ENCODE measurements at places on chromosomes 12 and 14. TPM values are rescaled to one million over a fixed set of nuclear protein-coding genes. Genes with fewer than 3 reads are reported as not detected.

DNA sequence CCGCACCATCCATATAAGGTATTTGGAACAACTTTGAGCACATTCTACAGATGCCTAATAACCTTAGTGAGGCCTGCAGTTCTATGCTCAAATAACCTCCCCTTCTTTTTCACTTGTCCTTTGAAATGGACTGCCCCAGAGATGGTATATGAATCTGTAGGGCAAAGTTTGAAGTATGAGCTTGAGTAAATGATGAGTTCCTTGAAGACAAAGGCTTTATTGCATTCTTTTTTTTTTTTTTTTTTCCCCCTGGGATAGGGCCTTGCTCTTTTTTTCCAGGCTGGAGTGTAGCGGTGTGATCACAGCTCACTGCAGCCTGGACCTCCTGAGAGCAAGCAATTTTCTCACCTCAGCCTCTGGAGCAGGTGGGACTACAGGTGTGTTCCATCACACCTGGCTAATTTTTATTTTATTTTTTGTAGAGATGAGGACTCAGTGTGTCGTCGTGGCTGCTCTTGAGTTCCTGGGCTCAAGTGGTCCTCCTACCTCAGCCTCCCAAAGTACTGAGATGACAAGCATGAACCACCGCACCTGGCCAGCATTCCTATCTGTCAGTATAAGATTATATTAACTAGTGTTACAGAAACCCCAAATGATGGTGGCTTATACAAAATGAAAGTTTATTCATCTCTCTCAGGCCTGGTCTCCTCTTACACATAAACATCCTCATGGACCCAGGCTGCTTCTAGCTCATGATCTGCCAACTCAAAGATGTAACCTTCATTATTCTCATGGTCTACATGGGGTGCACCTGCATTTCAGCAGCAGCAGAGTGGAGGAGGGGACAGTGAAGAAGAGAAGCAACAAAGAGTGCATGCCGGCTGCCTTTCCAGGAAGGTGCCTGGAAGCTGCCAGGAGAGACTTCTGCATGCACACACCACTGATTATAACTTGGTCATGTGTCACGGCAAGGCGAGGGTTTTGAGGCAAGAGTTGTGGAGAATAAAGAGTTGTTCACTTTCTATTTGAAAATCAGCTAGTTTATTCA is 101.4 kb downstream of the DUSP16 start:
- no peak for DNase-seq

Gene ZNF10
- 16.8 TPM for total RNA-seq

Gene HVCN1
- total RNA-seq, result 10.7 TPM

DNA sequence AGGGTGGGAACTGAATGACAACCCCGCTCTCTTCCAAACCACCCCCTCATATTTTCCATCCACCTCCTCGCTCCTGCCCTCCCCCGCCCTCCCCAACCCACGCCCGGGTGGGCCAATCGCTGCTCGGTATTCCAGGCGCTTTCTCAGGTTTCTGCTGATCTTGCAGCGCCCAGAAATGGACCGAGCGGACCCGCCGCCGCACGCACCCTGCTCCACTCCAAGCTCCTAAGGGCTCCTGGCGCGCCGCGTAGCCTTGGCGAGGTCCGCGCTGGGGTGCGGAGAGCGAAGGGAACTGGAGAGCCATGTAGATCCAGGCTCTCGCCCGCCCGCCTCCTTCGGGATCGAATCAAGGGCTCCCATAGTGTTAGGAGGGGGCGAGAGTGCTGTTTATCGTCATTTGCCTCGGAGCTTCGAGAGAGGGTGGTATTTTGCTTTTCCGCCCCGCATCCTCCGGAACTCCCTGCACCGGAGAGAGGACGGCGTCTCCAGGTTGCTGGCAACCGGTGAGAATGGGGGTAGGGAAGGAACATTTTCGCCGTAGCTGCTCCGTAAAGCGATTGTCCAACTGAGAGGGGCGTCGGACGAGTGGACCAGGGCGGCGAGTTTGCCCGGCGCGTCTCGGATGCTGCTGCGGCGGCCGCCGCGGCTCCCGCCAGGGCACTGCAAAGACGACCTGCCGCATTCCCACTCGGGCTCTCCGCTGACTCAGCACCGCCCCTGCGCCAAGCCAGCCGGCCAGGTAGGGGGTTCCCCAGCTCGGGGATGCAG is at the start of gene KCNA1:
Gene KCNA1, plus strand, starts transcription at position 172 of the 768 bp plus-strand sequence. CDS start 1,474 bp downstream, outside the sequence.
- peak; percentile 67 for DNase-seq

Gene TMEM132C
- 25.0 TPM for total RNA-seq

GRCh38 chr12:64236549-64236948 is 14.5 kb upstream of the KICS2 start:
- DNase-seq, result peak; percentile 14

GRCh38 chr14:103770902-103771301 is 55.3 kb downstream of the ZFYVE21 start:
- DNase-seq, result no peak

DNA sequence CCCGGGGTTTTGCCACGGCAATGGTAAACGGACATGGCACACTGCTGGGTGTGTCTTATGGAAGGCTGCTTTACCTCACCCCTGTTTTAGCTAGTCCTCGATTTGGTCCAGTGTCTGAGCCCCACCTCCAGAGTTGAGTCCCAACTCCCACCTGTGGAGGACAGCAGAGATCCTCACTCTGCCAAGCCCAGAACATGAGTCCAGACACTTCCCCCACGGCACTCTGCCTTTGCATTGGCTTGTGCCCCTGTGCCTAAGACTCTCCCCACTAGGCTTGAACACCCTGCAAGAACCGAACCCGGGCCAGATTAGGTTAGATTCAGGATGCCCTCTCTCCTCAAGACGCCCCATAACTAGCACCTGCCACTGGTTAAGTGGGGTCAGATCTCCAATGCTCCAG is 59.8 kb upstream of the C14orf180 start:
- no peak for DNase-seq

DNA sequence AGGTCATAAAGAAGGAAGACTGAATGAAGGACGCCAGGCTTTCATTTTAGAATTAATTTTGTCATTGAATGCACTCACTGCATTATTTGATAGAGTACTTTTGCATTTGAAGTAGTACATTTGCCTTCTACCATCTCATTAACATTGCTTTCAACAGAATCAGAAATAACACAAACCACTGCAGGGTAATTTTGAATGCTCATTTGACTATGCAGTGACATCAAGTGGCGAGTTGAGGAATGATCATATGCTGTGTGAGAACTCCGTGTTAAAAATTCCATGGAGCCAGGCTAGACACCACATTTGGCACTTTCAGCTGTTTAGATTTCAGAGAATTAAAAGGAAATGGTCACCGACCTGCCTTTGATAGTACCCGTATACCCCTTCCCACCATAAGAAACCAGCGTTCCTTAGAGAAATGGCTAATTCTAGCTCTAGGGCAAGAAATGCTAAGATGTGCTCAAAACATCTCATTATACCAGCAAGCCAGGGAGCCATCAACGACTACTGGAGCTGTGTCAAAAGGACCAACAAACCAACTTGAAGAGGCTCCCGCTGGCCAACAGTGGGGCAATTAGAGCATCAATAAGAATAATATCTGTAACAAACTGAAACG is 16.5 kb downstream of the HEBP1 start:
- peak; percentile 82 for DNase-seq

Gene SMOC1
- total RNA-seq, result 53.6 TPM

DNA sequence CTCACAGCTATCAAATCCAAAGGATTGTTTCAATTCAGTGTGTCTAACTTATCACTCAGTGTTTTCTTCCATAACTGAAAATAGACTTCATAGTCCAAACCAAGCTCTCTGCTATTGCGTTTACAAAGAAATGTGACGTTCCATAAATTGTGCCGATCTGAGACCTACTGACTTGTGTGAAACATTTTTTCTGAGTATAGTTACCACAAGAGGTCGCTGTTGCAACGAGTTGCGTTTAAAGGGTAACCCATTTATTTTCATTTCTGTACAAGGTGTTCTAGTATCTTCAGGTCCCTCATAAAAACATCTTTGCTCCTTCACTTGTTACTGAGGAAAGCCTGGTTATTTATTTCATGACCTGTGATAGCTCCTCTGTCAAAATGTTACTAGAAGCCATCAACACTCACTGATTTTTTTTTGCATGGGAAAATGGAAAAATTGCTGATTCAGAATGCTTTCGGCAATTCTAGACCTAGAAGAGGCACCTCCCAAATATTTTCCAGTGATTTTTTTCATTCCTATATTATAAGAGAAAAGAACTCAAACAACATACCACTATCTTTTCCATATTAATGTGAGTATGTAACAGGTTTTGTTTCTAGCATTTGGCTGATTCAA is 60.9 kb upstream of the OR4E1 start:
- DNase-seq, result no peak

Measured in spinal cord (tissue), 10 donors.